ENCODE measurements at places on chromosomes 13 and 19.
A peak's percentile ranks its signal among the peaks of the same experiment; 100 is the strongest.

GRCh38 chr13:109274188-109274821 is 512.1 kb downstream of the IRS2 start:
- no peak for DNase-seq

DNA sequence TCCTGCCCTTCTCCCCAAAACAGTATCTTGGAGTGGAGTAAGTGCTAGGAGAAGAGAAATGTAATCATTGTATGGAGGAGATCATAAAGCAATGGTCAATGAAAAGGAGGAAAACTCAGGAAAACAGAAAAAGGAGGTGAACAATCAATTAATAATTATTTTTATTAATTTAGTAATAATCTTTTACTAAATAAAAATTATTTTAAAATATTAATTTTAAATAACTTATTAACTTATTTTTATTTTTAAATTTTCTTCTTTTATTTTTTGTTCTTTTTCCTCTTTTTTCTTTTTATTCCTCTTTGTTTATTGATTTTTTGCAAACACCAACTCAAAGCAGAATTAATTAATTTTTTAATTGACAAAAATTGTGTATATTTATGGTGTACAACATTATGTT is 80.3 kb downstream of the TNFSF11 start:
- DNase-seq: no peak

- DNase-seq: no peak
Observed at GRCh38 chr19:4814625-4815425, 16.7 kb downstream of the TICAM1 start.

DNA sequence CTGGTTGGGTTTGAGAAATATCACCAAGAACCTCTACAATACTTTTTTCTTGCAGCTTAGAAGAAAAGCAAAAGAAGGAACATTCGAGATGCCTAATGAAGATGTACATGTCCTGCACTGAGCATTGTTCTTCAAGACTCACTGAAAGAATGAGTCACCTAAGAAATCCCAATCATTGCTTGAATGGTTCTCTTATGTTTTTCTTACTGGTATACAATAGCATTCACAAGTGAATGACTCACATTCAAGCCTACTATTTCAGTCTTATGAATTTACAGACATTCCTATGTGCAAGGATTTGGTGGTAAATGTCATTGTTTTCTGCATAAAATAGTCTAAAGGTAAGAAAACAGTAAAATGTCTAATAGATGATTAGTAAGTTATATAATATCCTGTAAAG is 594.6 kb downstream of the PCDH9 start:
- DNase-seq: no peak

DNA sequence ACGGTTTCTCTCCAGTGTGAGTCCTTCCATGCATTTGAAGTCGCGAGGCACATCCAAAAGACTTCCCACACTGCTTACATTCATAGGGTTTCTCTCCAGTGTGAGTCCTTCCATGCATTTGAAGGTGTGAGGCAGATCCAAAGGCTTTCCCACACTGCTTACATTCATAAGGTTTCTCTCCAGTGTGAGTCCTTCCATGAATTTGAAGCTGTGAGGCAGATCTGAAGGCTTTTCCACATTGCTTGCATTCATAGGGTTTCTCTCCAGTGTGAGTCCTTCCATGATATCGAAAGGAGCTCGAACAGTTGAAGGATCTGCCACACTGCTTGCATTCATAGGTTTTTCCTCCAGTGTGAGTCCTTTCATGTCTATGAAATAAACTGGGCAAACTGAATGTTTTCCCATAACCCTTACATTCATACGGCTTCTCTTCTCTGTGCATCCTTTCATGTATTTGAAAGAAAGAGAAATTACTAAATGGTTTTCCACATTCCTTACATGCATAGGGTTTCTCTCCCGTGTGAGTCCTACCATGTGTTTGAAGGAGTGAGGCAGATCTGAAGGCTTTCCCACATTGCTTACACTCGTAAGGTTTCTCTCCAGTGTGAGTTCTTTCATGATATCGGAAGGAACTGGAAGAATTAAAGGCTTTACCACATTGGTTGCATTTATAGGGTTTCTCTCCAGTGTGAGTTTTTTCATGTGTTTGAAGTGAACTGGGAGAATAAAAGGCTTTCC is 20.3 kb downstream of the ZNF433 start:
- no peak for DNase-seq

DNA sequence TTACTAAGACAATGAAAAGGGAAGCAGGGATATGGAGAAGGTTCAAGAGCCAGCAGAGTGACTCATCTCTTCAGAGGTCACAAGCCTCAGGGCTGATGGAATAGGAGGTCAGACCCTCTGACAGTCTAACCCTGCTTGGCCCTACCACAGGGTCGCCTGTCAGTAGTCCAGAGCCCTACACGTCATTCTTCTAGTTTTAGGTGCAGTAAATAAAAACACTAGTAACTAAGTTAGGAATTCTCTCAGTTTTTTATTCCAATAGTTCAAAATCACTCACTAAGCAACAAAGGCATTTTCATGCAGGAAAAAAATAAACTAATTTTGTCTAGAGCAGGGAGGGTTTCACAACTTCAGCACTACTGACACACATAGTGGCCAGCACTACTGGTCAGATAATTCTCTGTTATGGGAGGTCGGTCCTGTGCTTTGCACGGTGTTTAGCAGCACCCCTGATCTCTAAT is 27.2 kb downstream of the FOXO1 start:
- no peak for DNase-seq

DNA sequence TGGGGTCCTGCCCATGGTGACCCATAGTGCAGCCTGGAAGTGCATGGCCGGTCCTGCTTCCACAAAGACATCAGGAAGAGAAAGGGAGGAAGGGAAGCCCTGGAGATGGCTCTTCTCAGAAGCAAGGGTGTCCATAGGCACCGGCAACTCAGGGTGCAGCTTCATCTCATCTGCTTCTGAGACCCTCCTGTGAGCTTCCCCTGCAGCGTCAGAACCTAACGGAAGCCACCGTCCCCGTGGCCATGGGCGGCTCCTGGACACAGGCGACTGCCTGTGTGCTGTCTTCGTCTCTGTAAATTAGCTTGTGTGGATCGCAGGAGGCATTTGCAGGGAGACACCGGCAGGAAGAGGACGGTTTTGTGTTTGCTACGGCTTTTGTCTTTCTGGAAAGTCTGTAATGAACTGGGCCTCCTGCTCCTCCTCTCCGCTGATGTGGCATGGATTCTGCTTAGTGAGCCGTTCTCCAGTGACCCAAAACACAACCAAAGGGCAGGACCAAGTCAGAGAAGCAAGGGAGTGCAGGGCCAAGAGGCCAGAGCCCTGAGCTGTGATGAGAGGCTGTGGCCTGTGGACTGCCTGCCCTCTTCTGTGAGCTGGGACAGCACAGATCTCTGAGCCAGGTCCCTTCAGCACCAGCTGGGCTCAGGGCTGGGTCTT is 2.5 kb downstream of the ATP4B start:
- no peak for DNase-seq

- DNase-seq: no peak
Observed at GRCh38 chr19:23946569-23946968, 31.9 kb downstream of the ZNF726 start.

DNA sequence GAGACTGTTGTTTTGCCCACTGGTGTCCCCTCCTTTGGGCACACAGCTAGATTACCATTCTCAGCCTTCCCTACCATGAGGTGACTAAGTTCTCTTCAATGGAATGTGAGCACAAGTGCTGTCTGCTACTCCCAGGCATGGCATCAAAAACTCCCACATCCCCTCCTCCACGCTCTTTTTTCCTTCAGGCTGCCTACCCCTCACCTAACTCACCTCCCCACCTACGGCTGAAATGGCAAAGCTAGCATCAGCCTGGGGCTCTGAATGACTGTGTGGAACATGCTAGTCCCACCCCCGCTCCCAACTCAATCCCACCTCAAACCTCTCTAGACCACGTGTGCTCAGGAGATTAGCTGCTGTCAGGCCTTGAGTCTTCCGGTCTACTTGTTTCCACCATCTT is 512.2 kb downstream of the DIAPH3 start:
- DNase-seq: no peak

DNA sequence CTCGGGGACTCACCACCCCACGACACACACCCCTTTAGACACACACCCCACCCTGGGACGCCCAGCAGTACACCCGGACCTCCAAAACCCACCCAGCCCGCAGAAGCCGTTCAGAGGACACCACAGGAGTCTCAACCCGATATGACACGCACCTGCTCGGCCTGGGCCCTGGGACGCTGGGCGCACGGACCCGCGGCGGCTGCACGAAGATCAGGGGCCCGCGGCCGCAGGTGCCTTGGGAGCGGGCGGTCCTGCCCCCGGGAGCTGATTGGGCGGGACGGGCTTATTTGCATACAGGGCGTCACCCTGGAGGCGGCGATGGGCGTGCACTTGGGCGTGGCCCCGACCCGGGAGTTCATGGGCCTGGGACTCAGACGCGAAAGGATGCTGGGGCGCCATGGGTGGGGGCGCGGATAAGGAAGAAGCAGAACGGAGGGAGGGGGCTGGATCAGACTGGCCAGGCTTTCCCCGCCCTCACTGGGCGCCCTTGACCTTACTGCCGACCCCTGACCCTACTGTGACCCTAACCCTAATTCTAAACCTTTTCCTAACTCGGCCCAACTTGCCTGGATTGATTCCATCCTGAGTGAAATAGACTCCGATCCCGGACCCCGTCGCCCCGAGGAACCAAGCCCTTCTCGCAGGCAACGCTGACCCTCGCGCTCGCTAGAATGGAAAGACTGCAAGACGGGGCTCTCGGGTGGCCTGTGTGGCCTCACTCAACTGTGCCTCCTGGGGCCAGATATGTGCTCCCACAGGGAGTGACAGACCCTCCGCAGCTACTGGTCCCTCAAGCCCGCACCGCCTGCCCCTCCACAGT is at the start of gene MEF2B:
Gene MEF2B, minus strand, starts transcription at position 211 of the 820 bp plus-strand sequence. CDS start 19,528 bp downstream, outside the sequence.
- DNase-seq: peak; percentile 49

DNA sequence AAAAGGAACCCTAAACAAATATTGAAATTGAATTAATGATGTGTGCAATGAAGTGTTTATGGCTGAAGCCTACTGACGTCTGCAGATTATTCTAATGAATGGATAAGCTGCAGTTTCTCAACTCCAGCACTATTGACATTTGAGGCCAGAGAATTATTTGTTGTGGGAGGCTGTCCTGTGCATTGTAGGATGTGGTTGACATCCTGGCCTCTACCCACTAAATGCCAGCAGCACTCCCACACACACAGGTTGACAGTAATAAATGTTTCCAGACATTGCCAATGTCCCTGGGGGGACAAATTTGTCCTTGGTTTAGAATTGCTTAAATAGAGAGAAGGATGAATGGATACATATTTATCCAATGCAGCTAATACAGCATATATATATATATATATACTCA is 19.2 kb upstream of the MYH14 start:
- no peak for DNase-seq

DNA sequence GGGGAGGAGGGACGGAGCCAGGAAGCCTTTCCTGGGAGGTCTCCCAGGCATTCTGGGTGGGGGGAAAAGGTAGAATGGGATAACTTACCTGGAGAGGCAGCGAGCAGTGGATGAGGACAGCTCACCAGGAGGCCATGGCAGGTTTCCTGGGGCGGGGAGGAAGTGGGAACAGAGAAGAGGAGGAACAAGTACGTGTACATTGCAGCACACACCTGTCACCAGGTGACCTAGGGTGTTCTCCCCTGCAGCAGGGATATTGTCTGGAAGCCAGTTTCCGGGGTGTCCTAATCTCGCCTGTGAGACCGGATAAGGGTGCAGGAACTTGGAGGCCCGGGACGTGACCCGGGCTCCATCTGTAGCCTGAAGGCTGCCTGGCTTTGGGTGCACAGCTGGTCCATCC is at the start of gene FUT3:
Gene FUT3, minus strand, starts transcription at position 148 of the 400 bp plus-strand sequence.
- no peak for DNase-seq

- DNase-seq: no peak
Observed at GRCh38 chr13:40586886-40587565, 79.4 kb downstream of the FOXO1 start.

GRCh38 chr13:103358255-103358932 is 292.2 kb upstream of the SLC10A2 start:
- no peak for DNase-seq

GRCh38 chr19:42542791-42543190 is 14.5 kb upstream of the CEACAM1 start:
- no peak for DNase-seq

GRCh38 chr13:89455741-89456140 is 1784.6 kb downstream of the SLITRK5 start:
- DNase-seq: no peak

GRCh38 chr13:69213396-69213795 is 894.2 kb upstream of the ATXN8OS start:
- DNase-seq: no peak

GRCh38 chr19:47247308-47247990 is 8.9 kb upstream of the CCDC9 start:
- no peak for DNase-seq

DNA sequence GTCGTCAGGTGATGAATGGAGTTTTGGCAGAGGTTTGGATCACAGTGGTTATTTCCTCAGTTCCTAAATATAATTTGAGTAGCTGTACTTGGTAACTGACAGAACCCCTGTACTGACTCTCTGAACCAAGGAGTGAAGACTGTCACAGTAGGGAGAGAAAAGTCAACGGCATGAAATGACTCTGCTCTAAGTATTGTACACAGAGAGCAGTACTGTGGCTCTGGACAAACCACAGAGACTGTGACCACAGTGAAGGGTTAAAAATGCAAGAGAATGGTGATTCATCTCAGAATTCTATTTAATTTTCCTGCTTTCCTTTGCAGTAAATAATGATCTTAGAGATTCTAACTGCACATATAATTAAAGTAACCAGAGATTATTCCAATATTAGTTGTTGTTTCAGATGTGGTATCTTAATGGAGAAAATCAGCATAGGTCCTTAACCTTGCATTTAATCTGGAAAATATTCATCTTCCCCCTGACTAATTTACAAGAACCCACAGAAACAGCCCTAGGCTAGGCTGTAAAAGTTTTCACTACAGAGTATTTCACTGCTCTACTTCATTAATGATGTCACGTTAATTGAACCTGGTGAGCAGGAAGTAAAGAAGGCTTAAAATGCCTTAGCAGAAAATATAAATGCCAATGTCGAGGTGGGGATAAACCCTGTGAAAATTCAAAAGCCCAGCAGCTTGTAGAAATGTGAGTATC is 221.9 kb downstream of the LIG4 start:
- DNase-seq: no peak

GRCh38 chr19:20503476-20503875 is 62.1 kb downstream of the ZNF737 start:
- DNase-seq: no peak

GRCh38 chr13:47256618-47257017 is 359.8 kb upstream of the HTR2A start:
- DNase-seq: no peak

DNA sequence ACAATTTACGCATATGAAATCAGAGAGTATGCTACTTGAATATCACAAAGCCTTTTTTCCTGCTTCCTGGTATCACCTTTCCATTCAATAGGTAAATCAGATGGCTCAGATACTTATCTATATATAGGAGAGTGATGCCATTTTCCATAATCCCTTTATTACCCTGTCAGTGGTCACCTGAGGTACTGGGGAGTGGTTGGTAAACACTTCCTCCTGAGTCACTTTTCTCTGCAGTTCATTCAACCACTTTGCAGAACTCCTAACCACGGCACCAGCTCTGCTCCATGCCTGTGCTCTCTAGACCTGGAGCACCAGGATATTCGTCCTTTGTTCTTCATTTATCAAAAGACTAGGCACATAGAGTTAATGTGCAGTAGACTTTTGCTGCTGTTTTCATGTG is 748.5 kb upstream of the KLHL1 start:
- DNase-seq: no peak
